ENCODE measurements at places on chromosomes 12 and 14. TPM values are rescaled to one million over a fixed set of nuclear protein-coding genes. Genes with fewer than 3 reads are reported as not detected.

FAM181A gene
- not detected for total RNA-seq

XPOT gene
- total RNA-seq: 15.7 TPM

NUBPL gene
- total RNA-seq: 45.2 TPM

OLR1 gene
- 0.96 TPM for total RNA-seq

HOXC11 gene
- total RNA-seq: not detected

TMEM229B gene
- 13.5 TPM for total RNA-seq

DPY19L2 gene
- total RNA-seq: 4.0 TPM

SLC17A8 gene
- total RNA-seq: 6.4 TPM

SLCO1A2 gene
- not detected for total RNA-seq

KRT82 gene
- not detected for total RNA-seq

ALG10B gene
- 2.5 TPM for total RNA-seq

RPGRIP1 gene
- 0.48 TPM for total RNA-seq

ULK1 gene
- total RNA-seq: 140 TPM

ABHD4 gene
- total RNA-seq: 17.5 TPM

CCDC60 gene
- 2.4 TPM for total RNA-seq

CIROP gene
- not detected for total RNA-seq

DEPDC4 gene
- 0.55 TPM for total RNA-seq

PUS7L gene
- total RNA-seq: 16.3 TPM

LALBA gene
- not detected for total RNA-seq

SLC8A3 gene
- total RNA-seq: not detected

C12orf54 gene
- not detected for total RNA-seq

NYNRIN gene
- total RNA-seq: 11.4 TPM

SLC39A9 gene
- 74.5 TPM for total RNA-seq

AMDHD1 gene
- total RNA-seq: not detected

RIPK3 gene
- total RNA-seq: 45.6 TPM

ASB2 gene
- total RNA-seq: 29.2 TPM

COX8C gene
- not detected for total RNA-seq

JKAMP gene
- 66.8 TPM for total RNA-seq

NTF3 gene
- total RNA-seq: not detected

IL23A gene
- not detected for total RNA-seq

TMEM233 gene
- total RNA-seq: not detected

FAM222A gene
- 1.4 TPM for total RNA-seq

SEL1L gene
- 29.5 TPM for total RNA-seq

HOXC6 gene
- total RNA-seq: not detected

GRIN2B gene
- total RNA-seq: 0.27 TPM

B3GNT4 gene
- not detected for total RNA-seq

RFLNA gene
- total RNA-seq: 31.8 TPM

DBX2 gene
- not detected for total RNA-seq

SLC5A8 gene
- not detected for total RNA-seq

PCBP2 gene
- 461 TPM for total RNA-seq

TAMALIN gene
- total RNA-seq: 8.6 TPM

SIX4 gene
- total RNA-seq: not detected

IAPP gene
- not detected for total RNA-seq

CLEC14A gene
- total RNA-seq: 5.7 TPM

ZDHHC22 gene
- total RNA-seq: not detected

All from transverse colon (tissue), 4 donors.